ENCODE measurements at places on chromosomes 2 and 18. TPM values are rescaled to one million over a fixed set of nuclear protein-coding genes. Genes with fewer than 3 reads are reported as not detected.

DNA sequence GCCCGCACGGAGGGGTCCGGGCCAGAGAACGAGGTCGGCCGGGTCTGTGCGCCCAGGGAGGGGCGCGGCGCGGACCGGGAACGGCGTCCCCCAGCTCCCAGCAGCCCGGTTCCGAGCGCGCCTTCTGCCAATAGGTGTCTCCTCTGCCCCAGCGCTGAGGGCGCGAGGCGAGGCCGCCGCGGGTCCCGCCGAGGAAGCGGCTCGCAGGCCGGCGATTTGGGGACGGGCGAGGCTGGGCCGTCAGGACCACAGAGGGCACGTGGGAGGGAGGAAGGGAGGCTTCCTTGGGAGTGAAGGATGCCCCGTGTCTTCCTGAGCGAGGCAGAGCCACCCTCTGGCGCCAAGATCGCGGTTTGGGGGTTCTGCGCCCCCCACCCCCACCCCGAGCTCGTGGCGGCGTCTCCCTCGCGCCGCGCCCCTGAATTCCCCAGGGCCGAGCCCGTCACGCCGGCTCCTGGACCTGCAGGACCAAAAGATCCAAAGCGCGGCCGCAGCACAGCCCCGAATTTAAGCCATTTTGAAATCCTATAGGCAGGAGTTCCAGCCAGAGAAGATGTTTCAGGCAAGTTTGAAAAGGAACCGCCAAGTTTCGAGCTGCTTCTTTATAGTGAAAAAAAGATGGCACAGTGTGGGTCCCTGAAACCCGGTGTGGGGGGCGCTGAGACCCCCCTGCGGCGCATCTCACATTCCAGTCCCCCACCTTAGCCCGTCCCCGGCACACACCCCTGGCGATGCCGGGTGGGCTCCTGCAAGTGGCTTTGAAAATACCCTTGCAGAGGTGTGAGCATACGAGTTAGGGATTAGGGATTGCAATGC lies 909 bp downstream of the NFATC1 start:
- DNase-seq, result no peak

DNA sequence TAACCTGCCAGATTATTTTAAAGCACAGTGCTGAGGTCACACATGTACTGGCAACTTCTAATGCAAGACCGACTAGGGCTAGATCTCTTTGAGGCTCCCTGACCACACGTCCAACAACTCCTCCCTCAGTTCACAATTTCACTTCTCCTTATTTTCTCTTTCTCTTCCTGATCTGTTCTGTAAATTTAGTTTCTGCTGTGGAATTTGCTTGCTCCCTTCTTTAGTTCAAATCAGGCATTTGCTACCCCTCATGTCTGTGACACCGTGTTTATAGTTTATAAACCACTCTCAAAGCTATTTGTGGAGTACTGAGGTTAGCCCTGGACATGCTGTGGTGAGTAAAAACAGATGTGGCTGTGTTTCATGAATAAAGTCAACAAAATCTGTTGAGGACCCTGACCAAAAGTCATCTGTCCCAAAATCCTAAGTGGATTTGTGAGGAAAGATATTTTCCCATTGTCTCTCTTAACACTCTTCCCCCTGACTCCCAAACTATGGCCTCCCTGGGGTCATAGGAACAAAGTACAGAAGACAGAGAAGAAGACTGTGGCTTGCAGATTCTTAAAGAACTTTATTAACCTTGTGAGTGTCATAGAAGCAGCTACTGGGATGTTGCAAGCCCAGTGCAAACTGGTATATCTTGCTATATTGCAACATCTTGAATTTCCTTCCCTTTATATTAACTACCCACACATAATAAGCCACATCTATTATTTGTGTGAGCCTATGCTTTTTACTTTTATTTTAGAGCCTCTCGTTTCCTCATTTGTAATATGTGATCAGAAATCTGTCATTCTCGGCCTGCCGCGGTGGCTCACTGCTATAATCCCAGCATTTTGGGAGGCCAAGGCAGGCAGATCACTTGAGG lies 3.5 kb upstream of the NAGK start:
- no peak for DNase-seq

RUFY4 gene
- polyA plus RNA-seq, result 0.13 TPM

- DNase-seq, result no peak
Measured at GRCh38 chr2:38592951-38593350, 9.8 kb downstream of the HNRNPLL start.

DNA sequence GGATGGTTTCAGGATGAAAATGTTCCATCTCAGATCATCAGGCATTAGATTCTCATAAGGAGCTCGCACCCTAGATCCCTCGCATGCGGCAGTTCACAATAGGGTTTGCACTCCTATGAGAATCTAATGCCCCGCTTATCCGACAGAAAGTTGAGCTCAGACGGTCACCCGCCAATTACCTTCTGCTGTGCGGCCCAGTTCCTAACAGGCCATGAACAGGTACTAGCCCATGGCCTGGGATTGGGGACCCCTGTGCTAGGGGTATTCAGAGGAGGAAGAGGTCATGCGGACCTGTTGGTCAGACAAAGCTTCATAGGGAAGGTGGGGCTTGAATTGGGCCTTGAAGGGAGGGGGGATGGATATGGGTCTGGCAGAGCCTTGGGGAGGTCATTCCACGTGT lies 4.4 kb upstream of the BUB1 start:
- DNase-seq, result no peak

OXER1 gene
- 7.0 TPM for polyA plus RNA-seq

- DNase-seq, result no peak
Measured at GRCh38 chr18:10936176-10937053, 213.0 kb downstream of the PIEZO2 start.

CLEC4F gene
- 0.36 TPM for polyA plus RNA-seq

- DNase-seq, result no peak
Measured at GRCh38 chr2:16155366-16155765, 215.0 kb downstream of the MYCN start.

- no peak for DNase-seq
Measured at GRCh38 chr2:54103454-54104314, 11.7 kb upstream of the ACYP2 start.

DNA sequence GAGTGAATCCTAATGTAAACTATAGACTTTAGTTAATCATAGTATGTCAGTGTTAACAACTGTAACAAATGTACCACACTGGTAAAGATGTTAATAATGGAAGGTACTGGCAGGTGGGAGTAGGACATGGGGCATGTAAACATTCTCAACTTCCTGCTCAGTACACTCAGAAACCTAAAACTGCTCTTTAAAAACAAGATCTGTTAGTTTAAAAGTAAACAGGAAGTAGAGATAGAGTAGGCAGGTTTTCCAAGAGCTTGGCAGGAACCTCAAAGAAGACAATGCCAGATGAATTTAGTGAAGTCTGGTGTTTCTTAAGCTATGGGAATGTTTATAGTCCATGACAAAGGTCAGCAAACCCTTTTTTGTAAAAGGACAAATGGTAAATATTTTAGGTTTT lies 46.6 kb downstream of the CCDC138 start:
- no peak for DNase-seq

LYPD6 gene
- polyA plus RNA-seq, result 1.2 TPM

- no peak for DNase-seq
Measured at GRCh38 chr2:235554385-235554784, 60.5 kb downstream of the AGAP1 start.

DNA sequence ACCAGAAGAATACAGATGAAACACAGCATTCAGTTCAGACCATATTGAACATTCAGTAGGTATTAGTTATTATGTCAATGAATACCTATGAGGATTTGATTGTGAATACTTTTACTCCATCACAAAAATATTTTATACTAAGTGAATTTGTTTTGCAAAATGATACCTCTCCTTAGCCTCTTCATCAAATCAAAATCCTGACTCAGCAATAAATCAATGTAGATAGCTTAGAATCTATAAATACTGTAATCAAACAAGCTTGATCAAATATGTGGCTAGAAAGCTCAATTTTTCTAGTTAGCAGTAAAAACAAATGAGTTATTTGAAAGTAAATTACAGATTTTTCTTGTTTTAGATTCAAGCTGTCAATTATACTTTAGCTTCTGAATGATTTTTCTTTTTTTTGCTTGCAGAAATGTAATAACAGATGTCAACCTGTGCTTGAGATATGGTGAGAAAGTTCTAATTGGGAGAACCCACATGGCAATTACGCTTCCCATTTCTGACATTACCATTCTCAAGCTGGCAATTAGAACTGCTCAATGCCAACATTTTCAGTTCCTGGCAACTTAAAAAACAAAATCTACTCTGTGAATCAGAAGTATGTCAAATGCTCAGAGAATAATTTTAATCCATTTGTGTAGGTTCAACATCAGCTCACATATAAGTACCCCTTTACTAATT lies 109.6 kb downstream of the PRELID3A start:
- DNase-seq, result no peak

DNA sequence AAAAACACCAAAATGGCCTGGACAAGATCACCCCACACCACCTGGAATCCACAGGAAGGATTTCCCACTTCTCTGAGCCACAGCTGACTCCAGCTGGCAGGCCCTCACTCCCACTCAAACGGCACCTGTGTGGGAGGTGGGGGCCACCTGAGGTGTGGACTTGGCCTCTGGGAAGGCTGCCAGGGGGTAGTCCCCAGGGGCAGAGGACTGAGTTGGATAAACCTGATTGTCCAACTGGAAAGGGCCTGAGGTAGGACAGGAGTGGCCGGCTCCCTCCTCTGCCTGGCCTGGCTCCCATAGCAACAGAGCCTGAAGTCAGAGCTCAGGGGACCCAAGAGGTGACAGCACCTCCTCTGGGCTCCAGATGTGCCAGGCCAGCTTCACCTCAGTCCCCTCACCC lies 300.2 kb downstream of the CELF4 start:
- DNase-seq, result no peak

CTLA4 gene
- not detected for polyA plus RNA-seq

DNA sequence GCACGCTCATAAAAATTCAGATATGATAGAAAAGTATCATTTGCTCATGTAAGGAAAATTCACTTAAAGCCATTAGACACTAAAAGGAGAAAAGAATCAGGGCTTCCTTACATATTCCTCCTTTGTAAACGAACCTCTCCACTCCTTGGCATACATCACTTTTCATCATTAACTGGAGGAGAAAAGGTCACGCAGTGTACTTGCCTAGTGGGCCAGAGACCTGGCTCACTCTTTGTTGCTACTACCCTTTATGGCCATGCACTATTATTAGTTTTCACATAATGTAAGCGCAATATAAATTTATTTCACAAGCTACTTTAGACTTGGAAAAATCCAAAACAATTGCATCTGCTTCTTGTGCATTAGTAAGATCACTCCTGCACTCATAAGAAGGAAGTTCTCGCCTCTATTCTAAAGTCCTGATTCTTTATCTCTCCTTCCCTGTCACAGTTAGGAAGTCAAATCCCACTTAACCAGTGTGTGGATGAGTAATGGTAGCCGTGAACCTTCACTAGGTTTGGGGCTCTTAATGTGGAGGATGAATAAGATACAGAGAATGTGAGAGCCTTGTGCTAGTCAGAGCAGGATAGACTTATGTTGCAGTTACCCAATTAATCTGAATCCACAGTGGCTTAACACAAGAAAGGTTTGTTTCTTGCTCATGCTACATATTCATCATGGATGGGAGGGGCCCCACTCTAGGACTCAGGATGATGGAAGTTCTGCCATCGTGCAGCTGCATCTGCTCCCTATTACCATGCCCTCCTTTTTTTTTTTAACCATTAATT lies 115.0 kb upstream of the GLS start:
- DNase-seq, result no peak

GRCh38 chr2:215861607-215862350 lies 151.6 kb downstream of the MREG start:
- DNase-seq, result no peak

ACVR1C gene
- 0.19 TPM for polyA plus RNA-seq

DNA sequence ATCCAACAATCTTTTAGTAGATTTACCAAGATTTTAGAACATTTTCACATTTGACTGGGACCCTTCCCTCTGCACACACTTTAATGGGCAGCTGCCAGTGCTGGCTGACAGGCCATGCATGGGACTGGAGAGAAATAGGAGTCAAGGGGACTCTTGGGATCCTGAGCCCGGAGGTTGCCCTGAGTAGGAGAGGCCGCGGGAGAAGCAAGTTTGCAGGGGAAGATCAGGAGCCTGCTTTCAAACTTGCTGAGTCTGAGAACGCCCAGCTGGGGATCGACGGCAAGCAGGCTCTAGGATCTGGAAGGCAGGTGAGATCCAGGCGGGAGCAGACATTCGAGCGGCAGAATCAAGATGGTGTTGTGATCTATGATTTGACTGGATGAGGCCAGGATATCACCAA lies 186.1 kb downstream of the HDAC4 start:
- DNase-seq, result no peak

DNA sequence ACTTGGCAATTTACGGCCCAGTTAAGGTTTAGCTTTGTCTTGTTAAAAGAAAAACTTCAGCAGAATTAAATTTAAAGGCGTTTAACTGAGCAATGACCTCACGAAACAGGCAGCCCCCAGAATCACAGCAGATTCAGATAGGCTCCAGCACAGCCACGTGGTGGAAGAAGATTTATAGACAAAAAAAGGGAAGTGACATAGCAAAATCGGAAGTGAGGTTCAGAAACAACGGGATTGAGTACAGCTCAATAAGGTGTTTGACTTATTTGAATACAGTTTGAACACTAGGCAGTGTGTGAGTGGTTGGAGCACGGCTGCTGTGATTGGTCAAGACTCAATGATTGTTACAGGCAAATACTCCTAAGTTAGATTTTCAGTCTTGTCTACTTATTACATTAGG lies 79.8 kb downstream of the MOGAT1 start:
- no peak for DNase-seq

DNA sequence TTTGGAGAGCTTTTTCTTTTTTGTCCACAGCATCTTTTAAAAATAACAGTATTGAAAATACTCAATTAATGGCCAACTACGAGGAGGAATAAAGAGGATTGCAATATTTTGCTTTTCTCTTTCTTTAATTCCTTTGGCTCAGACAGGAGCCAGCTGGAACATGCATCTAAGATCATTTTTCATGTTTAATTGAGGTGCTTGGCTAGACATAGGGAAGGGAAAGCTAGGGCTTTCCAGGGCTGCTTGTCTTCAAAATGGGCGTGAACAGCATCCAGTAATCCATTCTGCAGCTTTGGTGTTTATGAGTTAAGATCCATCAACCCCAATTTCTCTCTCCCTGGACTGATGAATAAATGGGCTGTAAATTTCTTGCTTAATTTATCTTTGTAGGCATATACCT lies 323.0 kb downstream of the PTPRM start:
- peak; percentile 52 for DNase-seq

STAT1 gene
- polyA plus RNA-seq, result 36.5 TPM

GRCh38 chr2:27071277-27071989 lies at the start of gene OST4:
Gene OST4 (minus strand): TSS chr2:27071654.
- peak; percentile 93 for DNase-seq

Data from hindlimb muscle (tissue), 1 donor.